ENCODE measurements at places on chromosomes 2 and 18.

GRCh38 chr2:119462574-119462973 is 30.9 kb downstream of the TMEM37 start:
- DNase-seq, result no peak

GRCh38 chr2:144605231-144605840 is 85.4 kb upstream of the ZEB2 start:
- no peak for DNase-seq

DNA sequence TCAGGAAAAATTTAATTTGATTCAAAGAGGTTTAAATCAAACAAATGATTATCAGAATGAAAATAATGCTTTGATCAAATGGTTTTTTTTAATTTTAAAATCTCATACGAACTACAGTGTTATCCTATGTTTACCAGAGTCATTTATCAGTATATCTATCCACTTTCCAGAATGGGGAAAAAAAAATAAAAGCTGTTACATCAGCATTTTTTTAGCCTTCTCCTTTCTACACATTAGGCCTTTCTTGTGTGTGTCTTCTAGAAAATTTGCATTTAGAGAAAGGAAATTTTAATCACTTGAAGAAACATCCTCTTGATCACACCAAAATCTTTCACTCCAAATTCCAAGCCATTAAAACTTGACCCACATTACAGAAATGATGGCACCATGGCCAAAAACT is 608.9 kb upstream of the ID2 start:
- no peak for DNase-seq

DNA sequence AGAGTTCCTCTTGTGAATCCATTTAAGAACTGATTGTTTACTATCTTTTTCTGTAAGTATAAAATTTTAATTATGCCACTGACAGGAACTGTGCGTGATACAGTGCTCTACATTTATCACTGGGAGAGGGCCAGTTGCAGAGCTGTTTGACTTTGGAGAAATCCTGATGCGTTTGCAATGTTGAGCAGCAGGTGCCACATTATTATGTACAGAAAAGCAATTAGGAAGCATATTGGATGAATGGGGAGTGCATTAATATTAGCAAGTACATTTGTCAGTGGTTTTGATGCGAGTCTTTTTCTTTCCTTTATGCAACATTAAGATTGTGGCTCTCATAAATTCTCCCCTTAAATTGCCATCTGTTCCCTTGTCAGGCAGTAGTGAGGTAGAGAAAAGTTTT is 302.3 kb upstream of the FANCL start:
- no peak for DNase-seq

GRCh38 chr2:28480403-28481049 is 15.3 kb upstream of the PLB1 start:
- DNase-seq, result peak; percentile 16

GRCh38 chr2:207129821-207130220 is 35.9 kb downstream of the KLF7 start:
- no peak for DNase-seq
